ENCODE measurements at places on chromosomes 5 and 9.
A peak's percentile ranks its signal among the peaks of the same experiment; 100 is the strongest.

- DNase-seq = no peak
Observed at GRCh38 chr9:128114326-128115186, 13.0 kb downstream of the PTGES2 start.

DNA sequence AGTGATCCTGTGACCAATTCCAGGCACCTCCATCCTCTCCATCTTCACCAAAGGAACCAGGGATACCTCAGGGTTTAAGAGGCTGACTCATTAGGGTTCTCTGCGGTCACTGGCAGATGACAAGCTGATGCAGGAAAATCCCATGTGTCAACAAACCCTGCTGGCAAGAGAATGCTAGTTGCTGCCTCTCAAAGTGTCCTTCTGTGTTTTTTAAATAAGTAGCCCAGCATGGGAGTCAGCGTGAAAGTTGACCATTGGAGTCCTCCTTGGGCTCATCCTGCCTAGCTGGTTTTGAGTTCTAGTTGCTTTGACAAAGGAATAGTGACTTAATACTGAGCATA, 200.2 kb downstream of the SLIT3 start:
- no peak for DNase-seq

DNA sequence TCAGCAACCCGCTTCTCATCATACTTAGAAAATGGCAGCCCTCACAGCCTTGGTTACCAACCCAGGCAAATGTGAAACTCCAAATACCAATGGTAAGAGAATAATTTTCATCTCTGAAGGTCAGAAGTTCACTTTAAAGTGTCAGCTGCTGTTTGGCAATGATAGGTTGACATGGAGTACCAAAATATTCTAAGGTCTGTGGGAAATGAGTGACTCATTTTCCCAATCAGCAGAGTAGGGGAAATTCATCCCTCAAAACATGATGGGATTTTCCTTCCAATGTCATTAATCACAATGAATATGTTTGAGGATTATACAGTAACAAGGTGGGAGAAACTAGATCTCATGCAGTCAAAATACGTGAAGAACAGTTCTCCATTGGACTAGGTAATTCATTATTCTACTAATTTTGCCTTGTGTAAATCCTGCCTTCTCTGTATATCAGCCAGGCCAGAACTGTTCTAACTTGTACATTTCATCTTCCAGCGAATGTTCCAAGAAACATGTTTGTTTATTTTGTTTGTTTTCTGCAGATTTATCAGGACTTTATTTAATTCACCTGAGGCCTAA, 53.1 kb upstream of the ERBIN start:
- DNase-seq = no peak

- no peak for DNase-seq
Observed at GRCh38 chr9:27365707-27366376, 68.9 kb upstream of the EQTN start.

DNA sequence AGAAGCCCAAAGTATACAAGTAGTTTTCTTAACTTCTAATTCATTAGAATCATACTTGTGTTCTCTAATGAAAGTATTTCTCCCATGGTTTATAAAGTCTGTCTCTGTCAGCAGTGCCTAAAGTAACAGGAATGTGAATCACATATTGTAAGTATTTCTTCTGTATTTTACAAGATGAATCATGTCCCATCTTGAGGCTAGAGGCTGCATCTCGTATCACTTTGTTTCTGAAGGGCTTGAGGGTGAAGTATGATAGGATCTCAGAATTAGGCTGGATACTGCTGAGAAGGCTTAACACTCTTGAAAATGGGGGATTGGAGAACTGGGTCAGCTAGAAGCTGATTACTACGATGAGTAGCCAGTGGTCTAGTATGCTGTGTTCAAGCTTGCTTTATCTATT, 242.2 kb upstream of the ACTBL2 start:
- DNase-seq = no peak

GRCh38 chr5:95682891-95683290, at the start of gene SPATA9:
Gene SPATA9 (minus strand): TSS chr5:95682991. CDS start chr5:95682854, 137 bp downstream.
- DNase-seq = no peak

DNA sequence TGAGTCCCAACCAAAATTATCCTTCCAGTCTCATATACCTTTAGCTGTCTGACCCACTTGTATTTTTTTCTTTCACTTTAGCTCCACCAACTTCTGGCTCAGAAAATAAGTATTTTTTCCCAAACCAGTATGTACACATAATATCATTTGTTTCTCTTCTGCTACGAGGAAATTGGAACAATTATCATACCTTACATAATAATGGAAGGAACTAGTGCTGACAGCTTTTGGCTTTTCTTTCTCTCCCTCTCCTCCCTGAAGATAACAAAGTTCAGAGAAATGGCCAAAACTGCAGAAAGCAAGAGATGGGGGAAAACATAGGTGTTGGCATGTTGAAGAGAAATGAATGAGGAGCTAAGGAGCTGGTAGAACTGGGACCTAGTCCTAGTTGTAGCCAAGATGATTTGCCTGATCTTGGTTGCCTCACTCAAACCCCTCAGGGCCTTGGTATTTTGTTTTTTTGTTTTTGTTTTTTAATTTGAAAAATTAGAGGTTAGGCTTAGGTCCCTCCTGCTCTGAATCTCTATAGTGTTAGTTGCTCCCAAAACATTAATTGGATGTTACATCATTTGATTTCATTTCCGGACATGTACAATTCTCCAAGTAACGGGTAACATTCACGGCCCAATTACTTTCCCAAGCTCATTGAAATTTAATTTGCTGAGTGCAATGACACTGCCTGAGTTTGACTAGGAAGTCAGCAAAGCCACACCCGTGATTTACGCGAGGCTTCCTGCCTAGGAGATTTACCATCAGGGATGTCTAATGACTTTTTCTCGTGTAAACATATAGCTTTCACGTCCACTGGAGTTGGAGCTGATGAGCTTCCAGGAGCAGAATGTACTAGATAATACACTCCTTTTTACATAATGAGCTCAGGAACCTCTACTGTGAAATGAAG, 291.6 kb downstream of the TLE1 start:
- no peak for DNase-seq

- DNase-seq = no peak
Observed at GRCh38 chr5:100861148-100861547, 41.9 kb downstream of the ST8SIA4 start.

DNA sequence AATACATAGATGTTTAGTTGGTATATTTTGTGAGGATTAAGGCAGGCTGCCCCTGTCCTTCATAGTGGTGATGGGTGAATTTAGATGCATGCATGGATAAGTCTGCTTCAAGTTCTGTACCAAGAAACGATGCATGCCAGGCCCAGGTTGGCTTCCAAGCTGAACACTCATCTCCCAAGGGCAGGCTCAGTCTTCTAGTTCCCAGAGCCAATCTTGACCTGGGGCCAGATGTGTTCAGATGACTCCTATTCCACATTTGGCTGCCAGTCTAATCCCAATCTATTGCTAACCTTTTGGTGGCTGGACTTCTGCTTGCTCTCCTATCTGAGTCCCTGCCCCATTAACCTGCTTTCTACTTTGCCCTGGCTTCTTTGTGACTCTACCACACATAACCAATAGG, 18.5 kb upstream of the SNAPC3 start:
- no peak for DNase-seq

- no peak for DNase-seq
Observed at GRCh38 chr5:20974426-20974825, 986.4 kb upstream of the CDH18 start.

DNA sequence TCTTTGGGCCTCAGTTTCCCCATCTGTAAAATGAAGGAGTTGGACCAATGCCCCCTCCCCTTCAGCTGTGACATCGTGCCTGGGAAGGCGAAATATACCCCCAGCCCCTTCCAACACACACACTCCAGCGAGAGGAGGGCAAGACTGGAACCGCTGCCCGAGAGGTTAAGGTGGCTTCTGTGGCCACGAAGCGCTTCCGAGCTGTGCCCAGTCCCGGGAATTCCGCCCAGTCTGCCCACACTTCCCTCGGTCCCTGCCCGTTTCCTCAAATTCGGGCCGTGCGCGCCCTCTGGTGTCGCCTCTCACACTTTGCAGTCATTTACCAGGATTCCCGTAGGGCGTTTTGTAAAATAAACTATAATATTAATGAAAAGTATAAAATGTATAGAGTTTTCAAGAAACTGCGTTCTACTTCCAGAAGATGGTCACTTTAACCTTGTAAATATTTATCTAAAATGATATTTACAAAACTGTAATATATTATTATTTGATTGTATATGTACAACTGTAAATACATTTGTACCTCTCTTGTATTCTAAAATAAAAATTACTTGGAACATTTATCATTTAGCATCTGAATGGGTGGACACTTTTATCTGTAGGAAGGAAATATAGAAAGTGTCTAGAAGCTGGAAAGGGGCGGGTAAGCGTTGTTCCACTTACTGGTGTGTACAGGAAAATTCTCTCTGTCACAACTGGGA, 11.0 kb upstream of the EXOSC2 start:
- DNase-seq = peak; percentile 69

DNA sequence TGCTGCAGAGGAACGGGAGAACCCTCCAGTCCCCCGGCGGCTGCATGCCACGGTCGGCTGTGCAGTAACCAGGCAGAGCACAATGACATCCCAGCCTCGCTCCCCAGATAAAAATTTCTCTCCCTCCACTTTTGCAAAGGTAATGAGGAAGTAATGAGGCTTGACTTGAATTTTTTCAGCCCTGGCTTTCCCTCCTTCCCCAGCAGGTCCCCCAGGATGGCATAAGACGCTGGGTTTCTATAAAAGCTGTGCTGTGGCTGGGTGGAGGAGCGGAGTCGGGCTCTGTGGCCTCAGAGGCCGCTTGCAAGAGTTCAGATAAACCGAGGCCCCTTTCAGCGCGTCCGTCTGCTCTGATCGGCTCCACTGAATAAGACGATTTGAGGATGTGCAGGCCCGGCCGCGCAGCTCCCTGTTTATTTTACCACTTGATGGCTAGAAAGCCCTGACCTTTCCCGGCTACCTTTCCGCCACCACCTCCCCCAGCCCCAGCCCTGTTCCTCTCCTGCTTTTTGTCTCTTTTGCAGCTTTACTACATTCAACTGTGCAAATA, 351.9 kb upstream of the IRX2 start:
- no peak for DNase-seq

GRCh38 chr5:54113060-54113459, 197.3 kb downstream of the ARL15 start:
- no peak for DNase-seq

DNA sequence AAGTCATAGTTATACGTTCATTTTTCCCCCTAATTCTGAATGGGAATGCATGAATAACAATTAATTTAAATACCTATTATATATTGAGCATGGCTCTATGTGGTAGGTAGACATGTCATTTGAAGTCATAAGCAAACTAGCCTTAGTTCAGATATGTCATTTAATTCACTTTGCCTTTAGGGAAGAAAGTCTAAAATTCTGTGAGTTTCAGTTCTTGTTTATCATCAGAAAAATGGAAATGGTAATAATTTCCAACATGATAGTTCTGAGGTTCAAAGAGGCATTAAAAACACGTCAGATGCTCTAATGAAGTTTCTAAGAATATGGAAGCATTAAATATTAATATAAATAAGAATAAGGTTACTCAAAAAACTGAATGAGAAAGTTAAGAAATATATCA, 13.1 kb upstream of the ANXA1 start:
- no peak for DNase-seq

DNA sequence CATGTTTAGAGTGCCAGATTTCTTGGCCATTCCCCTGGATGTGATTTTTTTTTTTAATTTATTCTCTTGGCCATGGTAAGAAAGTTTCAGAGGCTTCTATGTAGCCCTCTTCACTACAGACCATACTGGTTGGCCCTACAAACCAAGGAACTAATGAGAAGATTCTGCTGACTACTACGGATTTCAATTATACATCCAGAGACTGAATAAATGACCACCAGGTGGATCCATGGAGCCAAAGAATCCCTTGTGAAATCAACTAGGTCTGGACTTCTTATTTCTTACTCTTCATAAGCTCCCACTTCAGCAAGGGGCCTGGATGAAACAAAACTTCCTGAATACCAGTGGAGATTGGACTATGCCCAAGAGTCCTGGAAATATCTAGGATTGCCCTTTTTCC, 27.6 kb downstream of the ZNF622 start:
- no peak for DNase-seq

GRCh38 chr5:127870914-127871313, 167.7 kb downstream of the CCDC192 start:
- no peak for DNase-seq

DNA sequence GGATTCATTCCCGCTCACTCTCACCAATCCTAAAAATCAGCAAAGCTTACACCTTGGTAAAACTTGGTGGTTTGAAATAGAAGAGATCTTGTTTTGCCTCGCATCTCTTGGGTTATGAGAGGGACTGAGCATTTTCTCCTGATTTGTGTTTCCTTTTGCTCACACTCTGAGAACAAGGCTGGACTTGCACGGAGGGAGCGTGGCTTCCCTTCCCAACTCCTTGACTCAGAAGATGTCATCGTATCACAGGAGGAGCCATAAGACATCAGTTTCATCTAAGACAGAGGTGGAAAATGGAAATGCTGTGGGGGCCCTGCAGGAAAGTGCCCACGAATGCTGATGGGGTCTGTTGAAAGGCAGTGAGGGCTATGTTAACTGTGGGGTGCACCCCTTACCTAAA, 37.4 kb downstream of the CTSL start:
- DNase-seq = no peak

DNA sequence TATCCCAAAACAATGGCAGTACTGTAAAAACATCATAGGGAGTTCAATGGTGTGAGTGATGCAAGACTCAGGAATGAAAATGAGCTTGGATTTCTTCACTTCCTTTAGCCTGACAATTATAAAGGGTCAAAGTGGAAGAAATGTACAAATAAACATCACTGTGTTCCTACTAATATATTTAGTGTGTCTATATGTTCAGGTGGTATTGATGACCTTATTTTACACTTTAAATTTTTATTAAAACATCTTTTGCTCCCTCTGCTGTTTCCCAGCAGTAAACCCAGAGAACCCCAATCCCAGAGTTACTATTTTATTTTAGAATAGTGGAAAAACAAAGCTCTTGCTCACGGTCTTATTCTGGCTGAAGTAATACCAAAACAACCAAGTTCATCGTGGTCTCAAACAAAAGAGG, 2.0 kb downstream of the LOX start:
- DNase-seq = no peak

- DNase-seq = no peak
Observed at GRCh38 chr5:149279661-149280060, 8.0 kb downstream of the AFAP1L1 start.

- DNase-seq = no peak
Observed at GRCh38 chr9:93612796-93613154, 36.4 kb downstream of the PHF2 start.

- no peak for DNase-seq
Observed at GRCh38 chr5:88979244-88979643, 96.3 kb upstream of the MEF2C start.

Measured in HCT116 (cell line).